Colonic mucosa (tissue), 4 donors: ENCODE measurements at places on chromosomes 2 and 18. TPM values are rescaled to one million over a fixed set of nuclear protein-coding genes. Genes with fewer than 3 reads are reported as not detected.

GRCh38 chr18:78913395-78913794 lies 66.2 kb upstream of the SALL3 start:
- no peak overlapping the region for H3K27ac ChIP-seq
- H3K4me3 ChIP-seq, result no peak overlapping the region
- H3K27me3 ChIP-seq, result no peaks in the 10 kb centered on the region
- no peaks in the 10 kb centered on the region for H3K4me1 ChIP-seq
- no peaks in the 10 kb centered on the region for H3K36me3 ChIP-seq

DNA sequence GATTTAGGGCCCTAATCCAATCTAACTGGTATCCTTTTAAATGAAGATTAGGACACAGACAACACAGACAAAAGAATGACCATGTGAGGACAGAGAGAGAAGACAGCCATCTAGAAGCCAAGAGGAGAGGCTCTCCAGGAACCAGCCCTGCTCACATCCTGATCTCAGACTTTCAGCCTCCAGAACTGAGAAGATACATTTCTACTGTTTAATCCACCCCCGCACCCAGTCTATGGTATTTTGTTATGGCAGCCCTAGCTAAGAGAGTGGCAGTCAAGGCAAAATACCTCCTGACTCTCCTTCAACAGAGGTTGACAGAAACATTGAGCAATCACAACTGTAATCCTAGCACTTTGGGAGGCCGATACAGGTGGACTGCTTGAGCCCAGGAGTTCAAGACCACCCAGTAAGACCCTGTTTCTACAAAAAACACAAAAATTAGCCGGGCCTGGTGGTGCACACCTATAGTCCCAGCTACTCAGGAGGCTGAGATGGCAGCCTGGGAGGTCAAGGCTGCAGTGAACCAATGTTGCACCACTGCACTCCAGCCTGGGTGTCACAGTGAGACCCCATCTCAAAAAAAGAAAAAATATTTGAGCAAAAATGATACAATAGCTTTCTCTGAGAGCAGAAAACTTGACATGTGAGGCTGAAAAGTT lies 34.7 kb downstream of the WDR33 start:
- no peak overlapping the region for H3K27ac ChIP-seq
- no peaks in the 10 kb centered on the region for H3K27me3 ChIP-seq
- H3K4me1 ChIP-seq, result no peaks in the 10 kb centered on the region
- no peaks in the 10 kb centered on the region for H3K36me3 ChIP-seq

- H3K27ac ChIP-seq, result no peak overlapping the region
- no peaks in the 10 kb centered on the region for H3K4me1 ChIP-seq
- no peaks in the 10 kb centered on the region for H3K27me3 ChIP-seq
Observed at GRCh38 chr18:40944576-40944975, 1010.5 kb upstream of the PIK3C3 start.

DNA sequence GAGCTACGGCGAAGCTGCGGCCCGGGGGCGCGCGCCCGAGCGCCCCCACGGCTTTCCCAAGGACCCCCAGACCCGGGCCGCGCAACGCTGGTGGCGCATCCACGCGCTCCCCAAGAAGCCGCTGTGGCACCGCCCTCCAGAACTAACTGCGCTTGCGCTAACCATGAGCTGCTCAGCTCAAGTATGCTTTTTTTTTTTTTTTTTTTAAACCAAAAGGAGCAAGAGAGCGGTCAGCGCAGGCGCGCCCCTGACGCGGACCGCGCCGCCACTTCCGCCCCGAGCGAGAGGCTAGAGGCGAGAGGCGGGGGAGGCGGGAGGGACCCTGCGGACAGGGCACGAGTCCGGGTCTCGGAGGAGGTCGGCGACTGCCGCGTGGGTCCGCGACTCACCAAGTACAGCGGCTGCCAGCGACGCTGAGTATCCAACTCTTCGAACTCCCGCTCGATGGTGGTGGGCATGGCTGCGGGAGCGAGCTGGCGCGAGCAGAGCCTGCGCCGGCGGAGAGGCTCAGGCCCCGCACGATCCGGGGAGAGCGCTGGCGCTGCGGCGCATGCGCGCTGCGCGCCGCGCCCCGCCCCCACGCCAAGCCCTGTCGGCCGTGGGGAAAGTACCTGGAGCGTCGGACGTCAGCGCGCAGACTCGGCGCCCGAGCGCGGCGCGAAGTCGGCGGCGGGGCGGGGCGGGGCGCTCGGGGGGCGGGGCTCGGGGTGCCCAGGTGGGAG lies at the start of gene PTPN2:
TSS of gene PTPN2 (minus strand) at position 554 of the 722 bp plus-strand sequence. CDS start at position 458, 96 bp downstream.
- peak; percentile 93 for DNase-seq
- H3K27me3 ChIP-seq, result no peaks in the 10 kb centered on the region
- H3K4me1 ChIP-seq, result peaks cover 4% of the 10 kb centered on the region
- peak within 1 kb of the TSS; percentile 59 for H3K4me3 ChIP-seq

DNA sequence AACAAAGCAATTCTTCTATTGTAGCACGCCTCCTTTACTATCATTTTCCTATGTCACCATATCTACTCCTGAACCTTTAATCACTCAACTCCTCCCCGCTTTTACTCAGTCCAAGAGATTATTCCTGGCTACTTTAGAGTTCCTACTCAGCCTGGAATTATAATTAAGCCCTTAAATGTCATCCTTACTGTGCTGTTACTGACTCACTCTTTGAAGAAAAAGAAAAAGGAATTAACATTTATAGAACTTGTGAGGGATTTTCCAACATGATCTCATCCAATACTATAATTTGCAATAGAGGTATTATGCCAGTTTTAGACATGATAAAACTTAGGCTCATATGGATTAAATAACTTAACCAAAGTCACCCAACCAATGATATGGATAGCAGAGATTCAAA lies 61.7 kb downstream of the CCDC88A start:
- H3K27ac ChIP-seq, result no peak overlapping the region
- H3K4me3 ChIP-seq, result no peak overlapping the region
- no peaks in the 10 kb centered on the region for H3K4me1 ChIP-seq
- no peaks in the 10 kb centered on the region for H3K36me3 ChIP-seq

The BCL11A gene
- total RNA-seq, result 27.1 TPM

The TDRD15 gene
- total RNA-seq, result not detected

The NYAP2 gene
- 0.05 TPM for total RNA-seq

The ZDBF2 gene
- total RNA-seq, result 5.8 TPM

The TBR1 gene
- total RNA-seq, result not detected
